ENCODE measurements at places on chromosomes 12 and 14.

- DNase-seq: no peak
These were observed 75.9 kb downstream of the CCDC92 start for GRCh38 chr12:123896767-123897166.

DNA sequence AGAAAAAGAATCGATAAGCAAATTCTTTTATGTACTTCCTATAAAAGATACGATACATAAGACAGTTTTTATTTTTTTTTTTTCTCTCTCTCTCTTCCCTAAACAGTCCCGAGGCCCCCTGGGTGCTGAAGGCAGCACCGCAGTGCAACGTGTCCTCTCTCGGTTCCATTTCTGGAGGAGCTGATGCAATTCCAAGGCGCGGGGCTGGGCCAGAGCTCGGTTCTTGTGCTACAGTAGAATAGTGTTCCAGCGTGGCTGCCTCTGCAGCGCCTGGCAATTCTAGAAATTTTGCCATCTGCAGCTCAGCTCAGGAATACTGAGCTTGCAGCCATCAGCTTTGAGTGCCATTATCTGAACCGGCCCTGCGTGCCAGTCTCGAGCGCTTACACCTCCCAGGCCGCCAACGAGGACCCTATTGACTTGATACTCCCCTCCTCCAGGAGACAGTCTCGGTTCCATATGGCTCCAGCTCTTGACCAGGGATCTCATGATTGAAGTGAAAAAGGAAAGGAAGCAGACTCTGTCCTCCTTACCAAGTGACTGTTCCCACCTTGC is 630 bp downstream of the ALDH1L2 start:
- DNase-seq: no peak

- DNase-seq: no peak
These were observed 18.6 kb upstream of the EIF5 start for GRCh38 chr14:103315351-103315911.

GRCh38 chr14:86013641-86014040 is 483.7 kb downstream of the FLRT2 start:
- DNase-seq: no peak

DNA sequence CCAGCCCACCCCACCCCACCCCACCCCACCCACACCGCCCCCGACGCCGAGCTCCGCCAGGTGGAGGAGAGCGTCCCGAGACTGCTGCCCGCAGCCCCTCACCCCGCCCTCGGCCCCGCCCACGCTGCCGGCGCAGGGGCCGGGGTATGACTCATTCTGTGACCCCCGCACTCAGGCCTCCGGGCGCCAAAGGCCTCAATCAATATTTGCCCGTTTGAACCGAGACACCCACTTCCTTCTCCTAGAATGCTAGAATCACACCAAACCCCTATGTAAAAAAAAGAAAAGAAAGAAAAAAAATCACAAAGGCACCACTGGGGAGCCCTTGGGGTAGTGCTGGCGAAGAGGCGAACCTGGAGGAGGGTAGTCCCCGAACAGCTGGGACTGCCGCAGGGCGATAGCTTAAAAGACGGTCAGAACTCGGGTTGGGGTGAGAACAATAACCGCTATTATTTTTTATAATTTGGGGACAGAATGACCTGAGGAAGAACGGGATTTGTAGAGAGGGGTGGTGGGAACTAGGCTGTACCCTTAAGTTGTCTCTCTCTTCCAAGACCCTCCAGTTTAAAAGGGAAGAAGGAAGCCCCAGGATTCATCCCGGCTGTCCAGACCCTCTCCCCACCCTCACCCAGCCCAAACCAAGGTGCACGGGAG is 894 bp downstream of the KRT8 start:
- peak; percentile 22 for DNase-seq

GRCh38 chr12:66014818-66015217 is 115.7 kb downstream of the LLPH start:
- DNase-seq: no peak

GRCh38 chr12:31590642-31591379 is at the start of gene DENND5B:
Gene DENND5B (minus strand): TSS chr12:31591136. CDS start chr12:31590832, 304 bp downstream.
- no peak for DNase-seq

DNA sequence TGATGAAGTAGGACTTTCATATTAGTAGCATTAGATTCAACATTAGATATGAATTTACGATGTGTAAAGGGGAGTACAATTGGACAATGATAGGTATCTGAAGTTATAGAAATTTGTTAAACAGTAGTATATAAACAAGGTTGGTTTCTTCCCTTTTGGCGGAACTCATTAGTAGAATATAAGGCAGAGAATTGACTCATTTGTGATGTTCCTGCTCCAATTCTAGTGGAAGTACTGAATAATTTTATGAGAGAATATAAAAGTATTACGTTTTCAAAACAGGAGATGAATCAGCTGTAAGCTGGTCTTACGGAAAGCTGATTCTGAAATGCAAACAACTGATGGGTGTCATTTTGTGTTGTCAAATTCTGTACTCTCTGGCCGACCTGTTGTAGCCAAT is 13.4 kb downstream of the ZC3H14 start:
- no peak for DNase-seq

DNA sequence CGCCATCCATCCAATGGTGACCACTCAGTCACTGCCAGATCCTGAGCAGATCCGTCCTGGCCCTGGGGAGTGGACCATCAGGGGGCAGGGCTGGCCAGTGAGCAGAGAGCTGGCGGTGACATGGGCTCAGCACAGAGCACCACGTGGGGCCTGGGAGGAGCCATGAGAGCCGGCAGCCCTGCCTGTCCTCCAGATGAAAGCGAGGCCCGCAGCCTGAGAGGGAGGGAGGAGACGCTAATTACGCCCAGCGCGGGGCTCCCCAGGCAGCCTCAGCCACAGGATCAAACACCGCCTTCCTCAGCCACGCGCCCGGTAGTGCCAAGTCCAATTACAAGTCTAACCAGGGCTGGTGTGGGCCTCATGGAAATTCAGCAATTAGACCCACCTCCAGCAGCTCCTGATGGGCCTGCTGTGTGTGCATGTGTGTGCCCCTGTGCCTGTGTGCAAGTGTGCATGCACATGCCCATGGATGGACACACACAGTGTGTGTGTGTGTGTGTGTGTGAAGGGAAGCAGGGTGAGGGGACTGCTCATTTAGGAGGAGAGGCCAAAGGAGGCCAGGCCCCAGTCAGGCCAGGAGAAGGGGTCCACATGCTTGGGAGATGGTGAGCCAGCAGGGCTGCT is 68.0 kb downstream of the KIF26A start:
- no peak for DNase-seq

DNA sequence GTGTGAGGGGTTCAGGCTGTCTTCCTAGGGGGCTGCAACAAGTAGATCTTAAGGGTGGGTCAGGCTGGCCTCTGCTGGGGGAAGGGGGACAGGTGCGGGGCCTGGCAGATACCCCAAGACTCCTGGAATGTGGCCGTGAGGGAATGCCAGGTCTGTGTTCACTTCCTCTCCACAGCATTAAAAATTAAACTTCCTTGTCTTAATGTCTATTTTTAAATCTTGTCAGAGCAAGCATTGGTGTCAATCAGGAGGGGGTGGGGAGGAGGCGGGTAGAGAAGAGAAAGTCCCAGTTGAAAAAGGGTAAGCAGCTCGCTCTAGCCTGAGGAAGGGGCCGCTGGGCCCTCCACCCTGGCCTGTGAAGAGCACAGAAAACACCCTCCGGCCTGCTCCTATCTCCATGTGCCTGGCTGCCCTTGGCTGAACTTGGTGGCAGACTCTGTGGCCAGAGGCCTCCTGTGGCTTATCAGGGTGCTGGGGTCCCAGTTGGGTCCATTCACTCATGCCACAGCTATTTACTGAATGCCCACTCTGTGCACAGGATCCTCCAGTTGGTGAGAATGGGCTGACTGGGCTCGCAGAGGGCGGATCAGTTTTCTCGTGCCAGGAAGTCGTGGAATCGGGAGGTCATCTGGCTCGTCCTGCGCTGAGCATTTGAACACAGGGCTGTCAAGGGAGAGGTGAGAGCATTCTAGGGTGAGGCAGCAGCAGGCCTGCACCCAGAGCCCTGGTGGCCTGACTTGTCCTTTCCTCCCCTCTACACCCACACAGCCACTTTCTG is 128.8 kb downstream of the TSPAN9 start:
- DNase-seq: no peak

- DNase-seq: no peak
These were observed 9.5 kb downstream of the PHETA1 start for GRCh38 chr12:111359231-111359913.

DNA sequence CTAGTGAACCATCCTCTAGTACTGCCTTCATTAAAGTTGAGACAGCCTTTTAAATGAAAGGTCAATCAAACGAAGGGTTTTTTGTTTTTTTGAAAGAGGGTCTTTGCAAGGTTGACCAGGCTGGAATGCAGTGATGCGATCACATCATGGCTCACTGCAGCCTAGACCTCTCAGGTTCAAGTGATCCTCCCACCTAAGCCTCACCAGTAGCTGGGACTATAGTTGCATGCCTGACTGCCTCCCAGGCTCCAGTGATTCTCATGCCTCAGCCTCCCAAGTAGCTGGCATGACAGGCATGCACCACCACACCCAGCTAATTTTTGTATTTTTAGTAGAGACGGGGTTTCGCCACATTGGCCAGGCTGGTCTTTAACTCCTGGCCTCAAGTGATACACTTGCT is 114.6 kb upstream of the SINHCAF start:
- no peak for DNase-seq

- DNase-seq: peak; percentile 39
These were observed 384.2 kb downstream of the ZFP36L1 start for GRCh38 chr14:68408680-68409079.

DNA sequence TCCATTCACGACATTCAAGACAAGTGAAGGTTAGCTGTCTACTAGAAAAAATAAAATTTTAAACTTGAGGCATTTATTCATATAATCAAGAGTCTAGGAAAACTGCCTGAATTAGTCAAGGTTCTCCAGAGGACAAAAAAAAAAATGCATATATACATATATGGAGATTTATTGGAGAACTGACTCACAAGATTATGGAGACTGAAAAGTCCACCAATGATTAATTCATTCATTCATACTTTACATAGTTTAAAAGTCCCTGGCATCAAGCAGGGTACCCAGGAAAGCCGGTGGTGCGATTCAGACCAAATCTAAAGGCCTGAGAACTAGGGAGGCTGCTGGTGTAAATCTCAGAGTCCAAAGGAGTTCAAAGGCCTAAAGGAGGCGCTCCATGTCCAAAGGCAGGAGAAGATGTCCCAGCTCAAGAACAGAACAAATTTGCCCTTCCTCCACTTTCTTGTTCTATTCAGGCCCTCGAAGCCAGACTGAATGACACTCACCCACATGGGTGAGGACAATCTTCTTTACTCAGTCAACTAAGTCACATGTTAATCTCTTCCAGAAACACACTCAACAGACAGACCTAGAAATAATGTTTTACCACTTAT is 64.3 kb downstream of the ANKS1B start:
- DNase-seq: no peak

DNA sequence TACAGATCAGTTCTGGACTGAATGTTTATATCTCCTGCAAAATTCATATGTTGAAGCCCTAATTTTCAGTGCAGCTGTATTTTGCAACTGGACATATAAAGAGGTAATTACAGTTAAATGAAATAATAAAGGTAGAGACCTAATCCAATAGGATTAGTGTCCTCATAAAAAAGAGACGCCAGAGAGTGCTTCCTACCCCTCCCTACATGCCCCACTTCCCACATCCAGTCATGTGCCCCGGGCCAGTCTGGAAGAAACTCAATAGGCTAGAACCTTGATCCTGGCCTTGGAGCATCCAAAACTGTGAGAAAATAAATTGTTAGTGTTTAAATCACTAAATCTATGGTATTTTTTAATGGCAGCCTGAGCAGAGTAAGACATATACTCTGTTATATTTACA is 172.3 kb downstream of the ALG10B start:
- DNase-seq: no peak

DNA sequence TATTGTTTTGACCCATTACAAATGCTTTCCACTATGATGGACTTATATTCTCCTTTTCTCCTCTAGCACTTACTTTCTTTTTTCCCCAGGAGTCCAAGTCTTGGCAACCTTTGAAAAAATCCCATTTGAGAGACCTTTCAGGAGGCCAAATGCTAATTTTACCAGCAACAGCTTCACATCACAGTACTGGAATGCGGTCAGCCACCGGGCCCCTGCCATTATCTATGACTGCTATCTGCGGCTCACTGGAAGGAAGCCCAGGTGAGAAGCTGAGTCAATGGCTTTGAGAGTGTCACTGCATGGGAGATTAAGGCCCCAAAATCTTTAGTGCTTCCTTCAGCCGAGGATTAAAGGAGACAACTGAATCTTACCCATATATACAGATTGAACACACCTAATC is 64.2 kb downstream of the ERGIC2 start:
- DNase-seq: no peak

- no peak for DNase-seq
These were observed 4.2 kb downstream of the ACTN1 start for GRCh38 chr14:68974759-68975347.

GRCh38 chr14:70567791-70568190 is 32.7 kb downstream of the MED6 start:
- DNase-seq: peak; percentile 5

- DNase-seq: no peak
These were observed 4.2 kb upstream of the KRT5 start for GRCh38 chr12:52524241-52524897.

DNA sequence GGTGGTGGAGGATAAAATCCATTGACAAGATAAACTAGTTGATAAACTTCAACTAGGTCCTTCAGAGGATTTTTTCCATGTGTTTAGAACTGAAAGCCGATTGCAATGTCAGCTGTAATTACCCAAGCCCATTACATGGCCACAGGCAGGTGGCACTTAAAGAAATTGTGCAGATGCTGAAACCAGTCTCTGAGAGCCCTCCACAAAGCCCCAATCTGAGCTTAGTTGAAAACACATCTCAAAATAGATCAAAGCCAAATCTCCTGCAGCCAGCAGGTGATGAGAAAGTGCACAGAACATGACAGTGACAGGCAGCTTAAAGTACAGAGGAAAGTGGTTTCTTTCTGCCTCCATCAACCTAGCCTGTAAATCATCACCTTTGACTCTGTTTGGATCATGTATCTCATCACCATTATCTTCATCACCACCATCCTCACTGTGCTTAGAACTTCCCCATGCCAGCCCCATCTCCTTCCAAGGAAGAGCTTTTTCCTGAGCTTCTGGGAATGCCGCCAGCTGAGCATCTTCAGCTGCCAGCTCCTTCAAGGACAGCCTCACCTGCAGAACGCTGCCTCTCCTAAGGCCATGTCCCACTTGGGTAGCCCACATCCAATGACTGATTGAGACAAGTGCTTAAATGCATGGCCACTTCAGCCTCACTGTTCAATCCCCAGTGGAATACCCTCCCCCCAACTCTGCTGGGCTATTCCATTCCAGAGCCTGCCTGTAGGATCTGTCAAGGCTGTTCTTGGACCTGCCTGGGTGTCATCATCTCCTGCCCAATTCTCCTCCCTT is 219.5 kb upstream of the TMEM132C start:
- no peak for DNase-seq

DNA sequence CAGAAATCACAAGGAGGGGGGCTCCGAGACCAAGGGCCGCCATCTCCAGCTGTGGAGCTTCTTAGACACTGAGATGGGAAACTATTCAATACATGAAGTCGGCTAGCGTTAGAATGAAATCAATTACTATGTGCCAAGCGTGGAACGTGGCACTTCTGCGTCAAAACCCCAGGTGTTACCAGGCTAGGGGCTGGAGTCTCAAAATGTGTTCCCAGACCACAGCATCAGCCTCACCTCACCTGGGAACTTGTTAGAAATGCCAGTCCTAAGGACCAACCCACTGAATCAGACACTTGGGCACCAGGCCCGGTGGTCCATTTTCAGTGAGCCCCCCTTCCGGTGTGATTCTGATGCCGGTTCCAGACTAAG is 5.0 kb upstream of the SETD1B start:
- DNase-seq: no peak

All from CD4-positive, alpha-beta T cell treated with Interleukin-12 subunit alpha and Interleukin-12 subunit beta, for 1 hour (primary cell).